Transverse colon (tissue), 4 donors: ENCODE measurements at places on chromosomes 3 and 15.

GRCh38 chr15:98943601-98944151, 63.9 kb downstream of the PGPEP1L start:
- peak; percentile 37 for DNase-seq

DNA sequence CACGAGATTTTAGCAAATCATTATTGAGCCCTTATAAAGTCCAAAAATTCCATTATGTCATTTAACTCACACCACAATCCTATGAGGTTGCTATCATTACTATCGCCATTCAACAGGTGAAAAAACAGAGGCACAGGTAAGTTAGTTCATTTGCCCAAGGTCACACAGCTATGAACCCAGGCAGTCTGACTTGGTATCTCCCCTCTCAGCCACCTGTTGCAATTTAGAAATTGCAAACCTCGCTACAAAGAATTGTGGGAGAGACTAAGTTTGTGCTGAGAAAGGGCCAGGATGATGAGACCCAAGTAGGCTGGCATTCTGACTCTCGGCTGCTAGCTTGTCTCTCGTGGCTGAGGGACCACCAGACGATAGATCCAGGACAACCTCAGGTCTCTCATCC, 57.7 kb downstream of the LMCD1 start:
- DNase-seq: no peak

GRCh38 chr3:112297714-112298113, 3.7 kb upstream of the SLC9C1 start:
- no peak for DNase-seq

DNA sequence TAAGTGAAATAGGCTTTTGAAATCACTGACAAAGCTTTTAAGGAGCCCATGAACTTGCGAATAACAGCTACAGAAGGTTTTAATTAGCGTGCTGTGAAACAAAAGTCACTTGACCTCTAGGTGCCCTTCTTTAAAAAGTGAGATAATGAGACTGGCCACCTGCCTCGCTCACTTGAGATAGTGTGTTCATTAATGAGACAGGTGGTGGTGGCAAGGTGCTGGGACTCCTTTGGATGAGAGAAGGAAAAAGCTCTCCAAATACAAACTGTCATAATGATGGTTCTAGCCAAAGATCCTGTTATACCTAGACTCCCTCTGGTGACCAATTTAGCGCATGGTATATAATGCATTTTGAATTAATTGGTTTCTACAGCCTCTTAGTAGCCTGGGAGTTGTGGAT, 22.7 kb upstream of the IREB2 start:
- DNase-seq: no peak

GRCh38 chr3:152976239-152976638, 141.3 kb downstream of the P2RY1 start:
- no peak for DNase-seq

DNA sequence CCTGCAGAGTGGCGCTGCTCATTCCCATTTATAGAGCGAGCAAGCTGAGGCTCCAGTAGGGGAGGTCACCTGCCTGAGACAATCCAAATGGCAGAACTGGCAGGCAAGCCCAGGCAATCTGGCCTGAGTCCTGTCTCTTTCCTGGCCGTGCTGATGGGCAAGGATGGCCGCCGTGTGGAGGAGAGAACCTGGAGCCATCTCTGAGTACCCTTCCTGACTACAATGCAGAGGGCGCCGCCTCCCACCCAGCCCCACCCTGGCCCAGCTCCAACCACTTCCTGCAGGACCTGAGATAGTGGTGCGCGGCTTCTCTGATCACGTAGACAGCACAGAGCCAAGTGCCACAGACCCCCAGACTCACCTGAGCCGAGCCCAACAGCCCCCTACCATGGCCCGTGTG, 7.0 kb downstream of the TLR9 start:
- peak; percentile 40 for DNase-seq

DNA sequence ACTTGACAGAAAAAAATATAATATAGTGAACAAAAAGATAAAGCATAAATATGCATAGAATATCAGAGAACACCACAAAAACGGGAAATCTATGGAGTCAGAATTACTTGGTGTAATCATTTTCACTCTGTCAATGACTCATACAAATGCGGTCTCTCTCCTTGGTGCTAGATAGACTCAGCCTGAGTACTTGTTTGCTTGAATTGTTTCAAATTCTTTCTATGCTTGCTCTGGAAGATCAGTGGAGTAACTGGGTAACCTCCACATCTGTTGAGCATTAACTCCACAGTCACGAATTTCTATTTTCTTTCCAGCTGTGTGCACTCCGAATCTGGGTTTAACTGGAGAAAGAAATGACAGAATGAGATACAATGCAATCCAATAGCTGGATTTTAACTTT, 760.4 kb downstream of the ZPLD1 start:
- DNase-seq: no peak

GRCh38 chr3:118530350-118530922, 504.2 kb downstream of the IGSF11 start:
- DNase-seq: no peak

GRCh38 chr15:81351651-81352050, 22.4 kb downstream of the TMC3 start:
- DNase-seq: no peak

- no peak for DNase-seq
These were observed 47.7 kb downstream of the PXYLP1 start for GRCh38 chr3:141279077-141279967.

DNA sequence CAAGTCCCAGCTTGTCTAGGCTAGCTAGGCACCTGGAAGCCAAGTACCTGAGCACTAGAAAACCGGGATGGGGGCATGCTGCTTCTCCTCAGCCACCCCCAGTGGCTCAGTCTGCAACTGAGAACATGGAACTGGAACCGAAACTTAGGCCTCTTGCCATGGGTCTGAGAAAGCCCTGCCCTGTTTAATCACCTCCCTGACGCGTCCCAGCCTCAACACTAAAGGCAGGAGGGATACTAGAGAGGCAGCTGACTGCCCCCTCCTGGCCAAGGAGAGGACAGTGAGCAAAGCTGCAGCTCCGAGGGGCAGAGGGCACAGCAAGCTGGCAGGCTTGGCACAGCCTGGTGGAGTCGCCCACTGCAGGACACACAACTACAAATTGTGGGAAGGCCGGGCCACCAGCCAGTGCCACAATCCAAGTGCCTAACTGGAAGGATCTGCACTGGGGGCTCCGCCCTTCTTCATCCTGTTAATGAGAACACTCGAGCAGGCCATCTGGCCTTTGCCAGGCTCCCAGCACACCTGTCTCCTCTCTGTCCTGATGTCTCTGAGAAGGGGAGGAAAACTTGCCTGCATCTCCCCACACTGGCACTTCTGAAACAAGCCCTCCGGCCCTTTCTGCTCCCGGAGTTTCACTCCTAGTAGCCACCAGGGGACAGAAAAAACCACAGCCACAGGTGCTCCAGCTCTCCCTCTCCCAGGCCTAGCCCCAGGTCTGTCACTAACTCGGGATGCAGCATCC, 53.7 kb downstream of the BDH1 start:
- DNase-seq: peak; percentile 88
